ENCODE measurements at places on chromosomes 13 and 19.

DNA sequence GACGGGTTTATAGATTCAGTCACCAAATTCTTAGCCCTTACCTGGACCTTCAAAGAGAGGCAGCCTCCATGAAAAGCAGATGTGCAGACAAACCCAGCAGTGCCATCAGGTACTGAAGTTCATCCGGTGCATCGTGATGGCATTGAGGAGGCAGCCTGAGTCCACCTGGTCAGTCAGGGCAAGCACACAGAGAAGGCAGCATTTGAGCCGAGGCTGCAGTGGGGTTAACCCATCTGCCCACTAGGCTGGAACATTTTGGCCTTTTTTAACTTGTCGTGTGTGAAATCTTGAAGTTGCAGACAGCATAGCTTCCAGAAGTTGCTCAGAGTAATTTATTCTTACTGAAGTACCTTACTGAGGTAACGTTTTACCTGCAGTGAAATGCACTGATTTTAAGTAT lies 4.9 kb downstream of the LMO7 start:
- no peak for DNase-seq

GRCh38 chr13:51950722-51951121 lies 60.5 kb downstream of the ATP7B start:
- DNase-seq = no peak

- no peak for DNase-seq
Measured at GRCh38 chr19:49564616-49565045, 15.7 kb downstream of the NOSIP start.

GRCh38 chr19:58182577-58182988 lies 278 bp upstream of the ZNF274 start:
- DNase-seq = no peak

GRCh38 chr19:44988896-44989556 lies 12.2 kb upstream of the RELB start:
- peak; percentile 89 for DNase-seq

- no peak for DNase-seq
Measured at GRCh38 chr13:68173111-68173510, 943.0 kb upstream of the PCDH9 start.

- DNase-seq = no peak
Measured at GRCh38 chr19:10952809-10953208, 8.0 kb upstream of the SMARCA4 start.

DNA sequence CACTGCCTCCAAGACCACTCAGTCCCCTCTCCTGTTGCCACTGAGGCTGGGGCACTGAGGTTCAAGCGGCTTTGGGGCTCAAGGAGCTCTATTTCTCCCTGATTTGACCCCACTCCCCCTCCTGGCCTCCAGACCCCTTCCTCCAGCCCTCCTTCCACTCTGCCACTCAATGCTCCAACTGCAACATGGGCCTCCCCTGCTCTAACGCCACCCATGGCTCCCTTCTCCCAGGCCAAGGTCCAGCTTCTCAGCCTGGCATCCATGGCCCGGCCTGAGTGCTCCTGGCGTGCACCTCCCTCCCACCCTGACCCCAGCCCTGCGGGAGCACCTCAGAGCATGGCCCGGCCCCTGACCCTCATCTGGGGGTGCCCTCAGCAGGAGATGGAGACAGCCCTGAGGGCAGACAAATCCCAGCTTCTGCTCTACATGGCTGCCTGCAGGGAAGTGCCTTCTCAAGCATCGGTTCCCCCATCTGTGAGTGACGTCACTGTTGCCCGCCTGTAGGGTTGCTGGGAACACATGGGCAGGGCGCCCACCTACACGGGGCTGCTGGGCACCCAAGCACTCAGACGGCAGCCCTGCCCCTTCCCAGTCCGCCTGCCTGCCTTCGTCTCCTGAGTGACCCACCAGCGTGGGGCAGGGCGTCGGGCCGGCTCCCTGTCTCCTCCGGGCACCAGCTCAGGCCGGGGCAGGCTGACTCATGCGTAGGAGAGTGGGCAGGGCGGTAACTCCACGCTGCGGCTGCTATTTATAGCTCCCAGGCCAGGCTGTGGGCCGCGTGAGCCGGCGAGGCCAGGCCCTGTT lies 1.6 kb upstream of the DIRAS1 start:
- peak; percentile 95 for DNase-seq

DNA sequence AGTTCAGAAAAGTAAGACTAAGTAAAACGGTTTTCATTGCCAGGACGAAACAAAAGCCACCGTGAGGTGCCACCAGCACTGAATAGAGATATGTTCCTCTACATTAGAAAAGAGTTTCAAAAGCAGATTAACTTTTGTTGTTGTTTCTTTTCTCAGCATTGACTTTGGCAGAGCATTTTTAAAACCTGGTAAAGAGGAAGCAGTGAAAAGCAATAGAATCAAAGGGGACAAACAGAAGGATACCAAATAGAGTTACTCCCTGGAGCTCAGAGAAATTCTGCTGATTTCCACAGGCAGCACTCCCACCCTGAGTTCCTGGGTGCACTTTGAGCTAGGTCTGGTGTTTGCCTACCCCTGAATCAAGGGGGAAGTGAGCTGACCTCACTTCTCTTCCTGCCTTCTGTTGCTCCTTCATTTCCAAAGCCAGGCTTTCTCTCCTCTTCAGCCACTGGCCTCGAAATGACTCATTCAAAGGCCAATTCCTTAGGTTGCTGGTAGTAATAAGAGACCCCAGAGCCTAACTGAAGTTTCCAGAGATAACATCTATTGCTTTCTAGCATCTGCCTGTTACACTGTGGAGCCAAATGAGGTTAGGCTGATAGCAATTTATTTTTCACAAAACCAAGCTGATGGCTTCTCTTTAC lies 11.3 kb upstream of the ERICH6B start:
- DNase-seq = no peak

- no peak for DNase-seq
Measured at GRCh38 chr19:53112286-53112685, 9.1 kb upstream of the ZNF160 start.

DNA sequence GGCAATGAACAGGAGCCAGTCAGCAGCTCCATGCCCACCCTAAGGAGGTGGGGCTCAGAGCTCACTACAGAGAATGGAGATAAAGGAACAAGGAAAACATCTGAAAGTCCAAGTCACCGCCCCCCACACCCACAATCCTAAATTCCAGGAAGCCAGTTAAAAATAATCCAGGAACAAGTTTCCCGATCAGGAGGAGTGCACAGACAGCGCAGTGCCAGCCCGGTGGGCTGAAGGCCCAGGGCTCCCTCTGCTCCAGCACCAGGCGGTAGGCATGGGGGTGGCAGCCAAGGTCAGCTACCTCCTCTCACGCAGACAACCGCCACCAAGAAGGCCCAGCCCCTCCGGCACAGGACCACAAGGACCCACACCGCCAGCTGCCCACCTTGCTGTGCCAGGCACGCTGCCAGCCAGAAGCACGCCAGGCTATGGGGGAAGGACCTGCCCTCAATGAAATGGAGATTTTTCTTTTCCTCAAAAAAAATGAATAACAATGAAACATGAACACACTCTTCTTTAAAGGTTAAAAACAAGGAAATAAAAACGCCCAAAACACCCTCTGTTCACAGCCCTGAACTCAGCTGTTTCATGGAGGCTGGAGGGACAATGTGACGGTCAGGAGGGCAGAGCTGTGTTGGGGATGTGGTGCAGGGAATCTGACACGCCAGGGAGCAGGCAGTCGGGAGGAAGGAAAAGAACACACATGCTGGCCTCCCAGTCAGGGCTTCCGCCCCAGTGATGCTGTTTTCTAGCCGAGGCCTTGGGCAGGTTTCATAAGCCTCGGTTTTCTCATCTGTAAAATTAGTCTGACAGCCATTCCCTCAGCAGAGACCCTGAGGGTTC lies 11.0 kb downstream of the STK24 start:
- DNase-seq = no peak

GRCh38 chr13:33125821-33126570 lies 109.8 kb downstream of the KL start:
- DNase-seq = peak; percentile 84

DNA sequence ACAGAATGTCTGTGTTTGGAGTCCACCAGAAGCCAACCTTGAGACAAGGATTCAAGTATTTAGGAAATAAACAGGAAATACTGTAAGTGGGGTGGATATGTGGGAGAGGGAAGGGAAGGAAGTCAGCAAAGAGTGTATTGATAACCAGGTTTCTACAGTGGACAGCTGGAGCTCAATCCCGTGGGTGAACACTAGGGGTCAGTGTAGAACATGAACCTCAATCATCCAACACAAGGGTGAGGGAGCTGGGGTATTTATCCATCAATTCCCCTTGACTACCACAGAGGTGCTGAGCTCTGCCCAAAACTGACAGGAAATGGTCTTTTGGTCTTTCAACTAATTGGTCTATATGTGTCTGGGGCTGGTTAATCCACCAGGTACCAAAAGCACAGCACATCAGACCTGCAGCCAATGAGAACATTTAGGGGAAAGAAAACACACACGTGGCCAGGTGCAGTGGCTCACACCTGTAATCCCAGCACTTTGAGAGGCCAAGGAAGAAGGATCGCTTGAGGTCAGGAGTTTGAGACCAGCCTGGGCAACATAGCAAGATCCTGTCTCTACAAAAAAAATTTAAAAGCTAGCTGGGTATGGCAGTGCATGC lies 5.6 kb upstream of the SYDE1 start:
- no peak for DNase-seq

All from AG08396 (cell line).